ENCODE measurements at places on chromosomes 4 and X. TPM values are rescaled to one million over a fixed set of nuclear protein-coding genes. Genes with fewer than 3 reads are reported as not detected.

Gene BANK1
- 0.10 TPM for total RNA-seq

Gene AVPR2
- not detected for total RNA-seq

Gene ZC4H2
- total RNA-seq, result 6.2 TPM

DNA sequence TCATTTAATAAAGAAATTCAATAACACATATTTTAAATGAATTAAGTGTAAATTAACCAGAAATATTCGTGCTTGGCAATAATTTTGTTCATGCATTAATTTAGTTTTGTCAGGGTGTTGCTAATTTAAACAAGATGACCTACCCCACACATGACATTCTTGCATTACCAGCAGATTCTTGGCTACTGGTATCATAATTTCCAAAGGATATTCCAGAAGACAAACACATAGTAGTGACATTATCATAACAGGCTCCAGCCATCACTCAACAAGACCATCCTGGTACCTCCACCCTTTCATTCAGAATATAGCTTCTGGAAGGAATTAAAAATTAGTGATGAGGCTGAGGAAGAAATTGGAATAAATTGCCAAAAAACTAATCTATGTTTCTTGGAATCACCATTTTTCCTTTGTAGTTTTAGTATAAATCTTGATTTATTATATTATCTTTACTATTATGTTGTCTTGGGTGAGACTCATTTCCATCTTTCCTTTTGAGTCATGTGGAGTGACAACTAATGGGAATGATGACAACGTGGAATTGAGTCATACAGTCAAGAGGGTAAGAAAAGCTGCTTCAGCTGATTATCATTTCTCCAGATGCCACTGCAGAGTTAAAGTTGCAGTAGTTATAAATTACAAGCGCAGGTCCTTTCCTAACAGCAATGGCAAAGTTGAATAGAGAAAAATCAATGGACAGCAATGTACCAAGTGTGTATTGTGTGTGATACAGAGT is 30.9 kb upstream of the HHIP start:
- no peak for DNase-seq

GRCh38 chr4:112112590-112113170 is 32.6 kb upstream of the FAM241A start:
- no peak for DNase-seq

DNA sequence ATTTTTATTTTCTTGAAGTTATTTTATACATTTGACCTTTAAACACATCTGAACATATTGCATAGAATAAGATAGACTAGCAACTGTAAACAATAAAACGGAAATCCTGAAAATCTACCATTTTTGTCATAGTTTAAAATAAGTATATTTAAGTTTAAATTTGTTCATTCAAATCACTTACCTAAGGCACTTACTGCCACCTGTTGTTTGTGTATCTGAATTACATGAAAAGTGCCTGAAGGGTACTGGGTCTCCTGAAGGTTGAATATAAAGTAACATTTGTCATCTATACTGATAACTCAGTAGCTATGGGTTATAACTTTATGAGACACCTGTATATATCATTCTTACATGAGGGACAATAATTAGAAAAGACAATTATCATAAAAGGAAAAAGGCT is 38.6 kb downstream of the TRPC5 start:
- DNase-seq, result no peak
